ENCODE measurements at places on chromosomes 6 and 20. TPM values are rescaled to one million over a fixed set of nuclear protein-coding genes. Genes with fewer than 3 reads are reported as not detected.

The DLL1 gene
- total RNA-seq = 17.2 TPM

The TCF21 gene
- total RNA-seq = 0.09 TPM

DNA sequence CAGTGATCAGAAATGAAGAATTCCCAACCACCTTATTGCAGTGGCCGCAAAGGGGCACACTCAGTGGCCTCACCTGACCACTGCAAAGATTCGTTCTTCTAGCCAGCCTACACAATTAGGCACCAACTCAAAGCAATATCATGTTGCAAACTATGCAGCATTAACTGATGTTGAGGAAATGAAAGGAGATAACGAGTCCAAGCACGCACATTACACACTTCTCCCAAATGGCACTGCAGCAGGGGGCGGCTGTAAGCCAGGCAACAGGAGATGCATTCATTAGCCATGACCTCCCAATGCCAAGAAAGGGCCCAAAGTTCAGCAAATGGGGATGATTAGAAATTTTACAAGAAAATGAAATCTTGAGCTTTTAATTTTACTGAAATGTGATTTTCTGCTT is 39.3 kb downstream of the ATXN1 start:
- no peak for ATAC-seq

- no peak for ATAC-seq
These were observed 258.0 kb downstream of the ATXN1 start for GRCh38 chr6:16503241-16503775.

DNA sequence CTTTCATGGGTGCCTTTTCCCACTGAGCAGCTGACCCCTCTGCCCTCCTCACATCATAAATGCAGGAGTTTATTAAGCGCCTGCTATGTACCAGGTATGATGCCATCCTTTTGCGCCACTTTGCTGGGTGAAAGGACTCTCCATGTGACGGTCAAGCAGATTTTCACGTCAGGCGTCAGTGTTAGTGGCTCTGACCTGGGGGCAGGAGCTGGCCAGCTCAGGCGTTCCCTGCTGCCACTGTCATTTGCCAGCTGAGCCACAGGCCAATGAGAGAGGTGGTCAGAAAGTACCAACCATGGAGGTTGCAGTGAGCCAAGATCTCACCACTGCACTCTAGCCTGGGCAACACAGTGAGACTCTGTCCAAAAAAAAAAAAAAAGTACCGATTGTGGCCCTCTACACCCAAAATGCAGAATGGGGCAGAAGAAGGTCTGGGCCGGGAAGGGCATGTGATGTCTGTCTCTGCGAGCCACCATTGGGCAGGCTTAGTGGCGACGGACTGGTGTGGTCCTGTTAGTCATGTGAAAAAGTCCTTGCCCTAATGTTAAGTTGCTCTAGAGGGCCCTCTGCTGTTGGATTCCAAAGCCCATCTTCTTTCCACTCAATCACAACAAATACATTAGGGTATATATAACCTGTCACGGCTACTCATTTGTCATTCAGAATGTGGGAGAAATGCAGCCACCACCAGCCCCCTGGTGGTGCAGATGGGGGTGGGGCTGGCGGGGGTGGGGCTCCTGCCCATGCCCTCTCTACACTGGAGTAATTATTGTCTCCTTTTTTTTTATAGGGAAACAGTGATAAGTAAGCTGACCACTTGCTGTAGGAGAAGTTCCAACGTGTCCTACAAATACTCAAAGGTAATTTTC is 18.4 kb upstream of the SLC22A1 start:
- ATAC-seq = no peak

GRCh38 chr6:129029778-129030177 is 146.8 kb downstream of the LAMA2 start:
- ATAC-seq = no peak

DNA sequence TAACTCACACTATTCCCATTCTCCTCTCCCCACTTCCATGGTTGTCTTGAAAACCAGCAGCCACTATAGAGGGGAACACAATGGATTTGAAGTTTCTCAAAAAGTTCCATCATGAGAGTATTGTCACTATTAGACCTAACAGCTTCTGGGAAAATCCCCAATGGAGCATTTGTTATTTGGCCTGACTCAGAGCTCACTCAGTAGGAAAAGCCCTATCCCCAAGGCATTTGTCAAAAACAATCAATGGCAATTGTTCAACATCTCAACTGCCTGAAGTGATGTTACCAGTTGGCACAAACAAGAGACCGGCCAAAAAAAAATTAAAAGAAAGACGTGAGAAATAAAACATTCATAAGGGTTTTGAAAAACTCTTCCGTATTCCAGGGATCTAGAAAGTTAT is 98.8 kb downstream of the MYLK4 start:
- ATAC-seq = no peak

Data from motor neuron (in vitro differentiated cells).